ENCODE measurements at places on chromosomes 6 and 20.

- DNase-seq: no peak
Measured at GRCh38 chr6:90960324-90960723, 373.5 kb upstream of the MAP3K7 start.

- DNase-seq: no peak
Measured at GRCh38 chr20:58048096-58048702, 180.3 kb downstream of the ANKRD60 start.

DNA sequence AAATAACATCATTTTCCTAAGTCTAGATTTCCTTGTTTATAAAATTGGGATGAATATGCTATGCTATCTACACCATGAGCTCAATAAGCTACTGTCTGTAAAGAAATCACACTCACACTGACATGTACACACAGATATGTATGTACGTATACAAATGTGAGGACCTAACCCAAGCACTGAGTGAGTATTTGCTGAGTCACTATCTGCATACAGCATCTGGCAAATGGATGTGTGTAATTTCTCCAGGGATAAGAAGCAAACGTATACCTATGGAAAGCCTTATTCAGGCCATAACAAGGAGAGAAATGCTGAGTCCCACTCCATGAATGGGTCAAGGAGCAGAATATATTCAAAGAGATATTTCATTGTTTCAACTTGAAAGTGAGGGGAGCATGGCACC, 153.9 kb downstream of the LPA start:
- no peak for DNase-seq

DNA sequence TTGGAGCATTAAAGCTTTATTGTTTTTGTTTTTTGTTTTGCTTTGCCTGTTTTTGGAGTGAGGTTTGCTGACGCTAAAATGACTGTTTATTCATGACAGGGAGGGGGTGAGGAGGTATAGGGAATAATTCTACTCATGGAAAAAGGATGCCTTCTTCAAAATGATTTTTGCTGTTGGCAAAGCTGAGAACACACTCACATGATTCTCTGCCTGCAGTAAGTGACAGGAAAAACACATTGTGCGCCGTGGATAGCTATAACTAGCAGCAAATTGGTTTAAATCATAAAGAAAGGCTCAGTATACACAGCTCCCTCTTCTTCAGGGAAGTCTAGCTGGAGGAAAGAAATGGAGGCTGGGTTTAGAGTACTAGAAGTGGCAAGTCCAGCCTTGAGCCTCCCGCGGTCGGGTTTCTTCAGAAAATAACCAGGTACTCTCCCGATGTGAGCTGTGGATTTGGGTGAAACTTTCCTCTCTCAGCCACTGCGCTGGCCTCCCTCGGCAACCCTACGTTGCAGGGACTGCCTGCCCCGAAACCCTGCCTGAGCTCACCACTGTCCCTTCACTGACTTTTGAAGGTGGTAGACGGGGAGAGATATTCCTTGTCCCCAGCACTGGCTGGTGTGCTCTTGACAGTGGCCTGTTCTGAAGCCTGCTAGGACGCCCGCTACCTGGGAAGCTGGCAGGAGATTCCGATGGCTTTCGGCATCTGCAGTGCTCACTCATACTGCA, 278.2 kb downstream of the NRN1 start:
- DNase-seq: no peak

DNA sequence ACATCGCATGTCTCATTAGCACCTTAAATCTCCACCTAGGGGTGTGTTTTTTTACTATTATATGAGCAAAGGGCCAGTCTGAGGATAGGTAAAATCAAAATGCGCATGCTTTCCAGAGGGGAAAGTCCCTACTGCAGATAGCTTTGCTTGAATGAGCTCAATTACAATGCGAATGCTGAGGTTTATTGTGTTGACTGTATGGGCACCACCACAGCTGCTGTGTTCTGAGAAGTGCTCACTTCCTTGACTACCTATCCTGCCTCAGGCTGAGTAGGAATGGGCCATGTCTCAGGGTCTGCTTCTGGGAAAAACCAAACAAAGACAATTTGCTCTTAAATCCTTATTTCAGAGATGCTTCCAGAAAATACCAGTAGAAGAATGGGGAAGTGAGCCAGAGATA, 36.6 kb downstream of the MOCS1 start:
- DNase-seq: no peak

GRCh38 chr6:113172531-113172966, 684.6 kb upstream of the MARCKS start:
- peak; percentile 88 for DNase-seq

DNA sequence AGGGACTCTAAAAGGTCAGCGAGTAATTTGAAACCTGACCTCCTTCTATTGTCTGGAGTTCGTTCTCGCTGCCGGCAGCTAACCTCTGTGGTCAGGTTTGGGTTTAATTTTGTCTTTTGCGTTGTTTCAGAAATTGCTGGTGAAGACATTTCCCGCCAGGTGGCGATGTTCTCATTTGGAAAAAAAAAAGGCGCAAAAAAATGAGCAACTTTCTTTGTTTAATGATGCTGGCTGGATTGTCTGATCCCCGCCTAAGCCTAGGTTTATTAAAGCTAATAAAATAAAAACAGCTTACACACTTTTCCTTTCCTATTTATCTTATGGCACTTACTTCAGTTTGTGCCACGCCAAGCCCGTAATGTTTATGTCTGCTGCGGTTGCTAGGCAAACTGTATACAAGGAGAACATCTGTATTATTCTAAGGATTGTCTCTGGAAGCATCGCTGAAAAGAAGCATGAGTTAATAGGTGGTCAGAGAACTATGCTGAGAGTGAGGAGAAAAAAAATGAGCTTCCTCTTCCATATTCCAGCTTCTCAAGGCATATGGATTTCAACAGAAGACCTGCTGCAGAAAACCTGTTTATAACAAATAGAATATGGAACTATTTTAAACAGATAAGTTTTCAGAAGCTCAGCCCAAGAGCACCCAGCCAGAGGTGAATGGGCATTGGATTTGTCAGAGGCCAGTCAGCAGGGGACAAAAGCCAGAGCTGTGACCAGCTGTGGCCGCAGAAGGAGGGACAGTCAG, 205.7 kb downstream of the DOK5 start:
- peak; percentile 71 for DNase-seq

DNA sequence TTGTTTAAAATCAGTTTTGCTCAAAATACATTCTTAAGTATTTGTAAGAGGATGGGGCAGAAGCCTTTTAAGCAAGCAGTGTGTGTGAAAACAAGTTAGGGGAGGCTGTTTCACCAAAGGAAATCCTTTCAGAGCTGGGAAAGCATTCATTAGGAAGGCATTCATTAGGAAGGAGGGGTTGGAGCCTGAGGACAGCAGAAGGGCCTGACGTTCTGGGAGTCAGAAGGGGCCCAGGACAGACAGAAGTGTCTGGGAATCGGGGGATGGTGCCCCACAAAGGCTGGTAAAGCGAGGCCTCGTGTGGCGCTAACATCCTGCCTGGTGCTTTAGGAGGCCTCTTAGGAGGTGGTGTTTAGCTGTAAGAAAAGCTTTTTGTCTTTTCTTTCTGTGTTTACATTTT, 80.6 kb upstream of the NXT1 start:
- no peak for DNase-seq

DNA sequence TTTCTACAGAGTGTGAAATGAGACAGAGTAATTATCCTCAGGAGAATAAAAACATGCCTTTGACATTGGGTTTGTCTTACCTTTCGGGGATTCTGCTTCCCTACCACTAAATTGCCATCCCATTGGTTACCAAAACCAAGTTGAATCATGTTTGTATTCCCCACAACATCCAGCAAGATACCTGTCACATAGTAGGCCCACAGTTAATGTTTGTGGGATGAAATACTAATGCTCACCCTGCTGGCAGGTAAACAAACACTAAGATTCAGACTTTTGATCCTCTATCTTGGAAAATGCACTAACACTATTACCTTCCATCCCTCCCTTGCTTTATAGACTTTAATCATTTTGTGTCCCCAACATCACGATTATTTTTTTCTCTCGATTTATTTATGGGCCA, 8.2 kb upstream of the STXBP5 start:
- no peak for DNase-seq

GRCh38 chr6:167396659-167397490, 72.0 kb downstream of the TTLL2 start:
- no peak for DNase-seq

GRCh38 chr6:20687494-20687893, 153.2 kb downstream of the CDKAL1 start:
- no peak for DNase-seq

- DNase-seq: no peak
Measured at GRCh38 chr6:34315780-34316179, 67.0 kb upstream of the SMIM29 start.

DNA sequence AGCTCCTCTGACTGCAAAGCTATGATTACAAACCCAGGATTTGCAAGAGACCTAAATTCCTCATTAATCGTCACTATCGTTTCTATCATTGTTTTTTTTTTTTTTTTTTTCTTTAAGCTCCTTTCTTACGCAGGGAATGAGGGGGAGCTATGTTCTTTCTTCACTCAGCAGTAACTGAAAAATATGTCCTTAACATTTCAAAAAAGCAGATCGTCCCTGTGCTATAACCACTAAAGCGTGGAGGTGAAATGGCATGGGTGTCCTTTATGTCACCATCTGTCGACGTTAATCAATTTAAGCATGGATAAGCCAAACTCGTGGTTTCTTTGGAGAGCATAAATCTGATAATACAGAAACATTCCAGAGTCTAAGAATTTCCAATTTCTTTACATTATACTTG, 67.9 kb upstream of the TRAF3IP2 start:
- no peak for DNase-seq

- no peak for DNase-seq
Measured at GRCh38 chr6:1758076-1758679, 148.5 kb downstream of the FOXC1 start.

DNA sequence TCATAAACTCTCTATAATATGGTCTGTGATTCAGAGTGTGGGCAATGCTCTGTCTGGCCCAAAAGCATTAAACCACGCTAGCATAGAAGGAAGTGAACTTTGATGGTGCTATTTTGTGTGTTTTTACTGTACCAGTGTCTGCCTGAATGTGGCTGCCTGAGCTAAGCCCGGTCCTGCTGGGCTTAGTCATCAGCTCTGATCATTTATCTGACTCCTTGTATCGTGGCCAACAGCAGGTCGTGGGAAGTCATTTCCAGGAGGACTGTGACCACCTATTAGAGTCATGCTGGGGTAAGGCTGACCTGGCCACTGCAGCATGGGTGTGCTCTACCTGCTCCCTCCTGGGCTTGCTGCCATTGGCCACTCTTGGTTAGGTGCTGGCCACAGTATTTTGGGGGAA, 239.1 kb upstream of the CEP162 start:
- peak; percentile 18 for DNase-seq

DNA sequence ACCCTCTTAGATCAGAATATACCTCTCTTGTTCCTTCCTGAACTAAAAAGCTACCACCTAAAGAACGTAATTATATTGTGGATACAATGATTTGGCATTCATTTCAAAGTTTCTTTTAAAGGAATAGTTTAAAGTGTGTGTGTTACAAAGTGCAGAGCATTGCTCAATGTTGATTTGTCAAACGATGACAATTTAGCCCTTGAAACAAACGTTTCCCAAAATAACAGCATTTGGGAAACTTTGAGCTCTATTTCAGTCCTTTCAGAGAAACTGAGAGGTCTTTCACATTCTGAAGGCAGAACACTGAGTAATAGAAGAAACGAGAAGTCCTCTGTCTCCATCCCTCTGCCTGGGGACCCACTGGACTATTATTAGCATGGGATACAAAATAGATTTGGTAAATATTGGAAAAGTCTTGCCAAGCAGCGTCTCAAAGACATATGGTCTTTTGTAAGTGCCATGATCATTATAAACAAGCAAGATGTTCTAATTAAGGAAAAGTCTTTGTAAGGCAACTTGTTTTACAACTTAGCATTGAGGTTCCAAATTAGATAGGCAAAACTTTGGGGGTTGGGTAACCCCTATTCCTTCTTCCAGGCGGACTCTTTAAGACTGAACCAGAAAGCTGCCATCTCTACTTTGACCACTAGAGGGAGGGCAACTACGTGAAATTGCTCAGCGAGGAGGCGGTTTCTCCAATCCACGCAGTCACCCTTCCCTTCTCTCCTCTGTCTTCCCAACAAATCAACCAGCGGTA, 208.8 kb downstream of the RNF144B start:
- peak; percentile 75 for DNase-seq

GRCh38 chr6:153129873-153130514, 1.1 kb downstream of the RGS17 start:
- peak; percentile 69 for DNase-seq

GRCh38 chr6:155186052-155186658, 77.7 kb upstream of the CLDN20 start:
- DNase-seq: no peak

- no peak for DNase-seq
Measured at GRCh38 chr6:43226192-43226851, 3.0 kb downstream of the DNPH1 start.

DNA sequence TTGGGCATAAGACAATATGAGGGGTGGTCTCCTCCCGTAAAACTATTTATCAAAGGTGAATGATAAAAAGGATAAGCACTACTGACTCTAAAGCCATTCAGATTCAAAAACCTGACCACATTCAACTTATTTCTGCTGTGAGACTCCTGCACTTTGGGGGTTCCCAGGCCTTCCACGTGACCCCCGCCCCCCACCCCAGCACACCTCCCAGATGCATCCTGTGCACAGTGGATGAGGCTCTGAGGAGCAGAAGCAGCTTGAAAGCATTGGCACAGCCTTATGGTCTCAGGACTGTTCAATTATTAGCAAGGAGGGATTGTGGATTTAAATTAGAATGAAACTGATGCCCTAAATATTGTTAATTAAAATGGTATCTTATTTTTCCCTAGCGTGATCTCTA, 55.1 kb upstream of the SAMD5 start:
- DNase-seq: no peak

GRCh38 chr6:104118274-104118673, 741.4 kb downstream of the HACE1 start:
- no peak for DNase-seq

DNA sequence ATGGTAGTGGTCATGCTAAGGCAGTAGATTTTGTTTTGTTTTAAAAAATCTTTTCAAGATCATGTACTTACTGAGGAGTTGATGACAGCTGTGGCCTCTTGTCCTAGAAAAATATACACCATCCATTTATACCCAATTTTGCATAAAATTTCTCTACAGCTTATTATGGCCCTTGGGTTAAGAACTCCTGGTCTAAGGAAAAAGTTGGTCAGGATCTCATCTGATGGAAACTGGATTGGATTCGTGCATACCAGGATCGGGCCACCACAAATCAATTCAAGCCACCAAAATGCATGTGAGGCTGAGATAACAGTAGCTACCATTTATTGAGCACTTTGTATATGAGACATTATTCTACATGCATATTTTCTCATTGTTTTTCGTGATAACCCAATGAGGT, 244.4 kb downstream of the ZFAND3 start:
- DNase-seq: no peak
